Thyroid gland (tissue), 4 donors: ENCODE measurements at places on chromosomes 5 and 9.

GRCh38 chr5:9160747-9161146 is 385.1 kb downstream of the SEMA5A start:
- no peak for DNase-seq

- DNase-seq, result peak; percentile 28
These were observed 11.3 kb downstream of the RGS14 start for GRCh38 chr5:177368869-177369644.

DNA sequence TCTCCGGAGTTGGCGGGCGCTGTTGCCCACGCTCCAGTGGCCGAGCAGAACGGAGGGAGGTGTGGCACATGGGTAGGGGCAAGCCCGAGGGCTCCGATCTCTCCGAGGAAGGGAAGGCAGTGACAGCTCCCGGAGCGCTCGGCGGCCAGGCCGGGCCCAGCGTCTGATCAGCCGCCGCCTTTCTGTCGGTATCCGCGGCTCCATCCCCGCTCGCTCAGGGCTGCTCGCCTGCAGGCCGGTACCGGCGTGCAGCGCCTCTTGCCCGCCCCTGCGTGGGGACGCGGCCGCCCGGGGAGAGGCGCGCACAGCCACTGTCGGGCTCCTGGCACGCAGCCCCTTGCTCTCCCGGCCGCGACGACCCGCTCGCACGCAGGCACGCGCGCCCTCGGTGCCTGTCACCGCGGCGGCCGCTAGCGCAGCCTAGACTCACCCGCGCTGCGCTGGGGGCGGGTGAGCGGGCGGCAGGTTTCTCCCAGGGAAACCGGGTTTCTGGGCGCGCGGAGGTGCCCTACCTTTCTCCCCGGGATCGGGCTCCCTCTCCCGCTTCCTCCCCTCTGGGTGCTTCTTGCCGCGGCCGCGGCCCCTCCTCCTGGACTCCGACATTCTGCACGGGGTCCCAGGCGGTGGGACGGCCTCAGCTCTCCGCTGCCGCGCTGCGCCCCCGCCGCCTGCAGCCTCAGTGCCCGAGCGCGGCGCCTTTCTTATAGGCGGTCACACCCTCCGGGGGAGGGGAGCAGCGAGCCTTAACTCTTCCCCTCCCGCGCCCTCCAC is 108.4 kb downstream of the PSD2 start:
- DNase-seq, result peak; percentile 54

- DNase-seq, result no peak
These were observed 30.3 kb downstream of the MELK start for GRCh38 chr9:36603006-36603405.

- DNase-seq, result no peak
These were observed 303.6 kb upstream of the ZNF608 start for GRCh38 chr5:125049721-125050702.

DNA sequence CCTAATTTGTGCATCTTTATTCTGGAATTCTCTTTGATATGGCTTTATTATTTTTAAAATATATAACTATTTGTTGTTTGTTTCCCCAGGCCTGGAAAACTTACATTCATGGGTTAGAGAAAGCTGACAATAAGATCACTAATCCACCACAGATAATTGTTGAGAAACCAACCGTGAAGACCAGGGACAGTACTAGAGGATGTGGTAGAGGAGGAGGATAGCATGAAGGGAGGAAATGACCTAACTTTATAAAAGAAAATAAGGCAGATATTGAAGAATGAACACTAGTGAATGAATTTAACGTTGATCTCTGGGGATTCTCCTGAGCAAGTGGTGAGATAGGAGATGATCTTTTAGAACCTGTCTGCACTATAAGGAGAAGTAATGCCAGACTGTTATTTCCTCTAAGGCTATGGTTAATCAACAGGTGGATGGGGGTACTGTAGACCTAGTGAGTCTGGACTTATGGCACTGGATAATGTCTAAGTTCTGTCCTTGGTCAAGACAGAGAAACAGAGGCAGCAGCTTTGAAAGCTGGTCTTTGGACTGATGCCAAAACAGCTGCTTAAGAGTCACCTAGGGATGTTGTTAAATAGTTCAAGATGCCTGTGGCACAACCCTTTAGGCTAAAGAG is 52.4 kb downstream of the NREP start:
- no peak for DNase-seq

GRCh38 chr5:36357391-36357975 is 55.8 kb upstream of the RANBP3L start:
- no peak for DNase-seq

GRCh38 chr9:129640086-129640870 is 1.7 kb downstream of the ASB6 start:
- DNase-seq, result peak; percentile 25

DNA sequence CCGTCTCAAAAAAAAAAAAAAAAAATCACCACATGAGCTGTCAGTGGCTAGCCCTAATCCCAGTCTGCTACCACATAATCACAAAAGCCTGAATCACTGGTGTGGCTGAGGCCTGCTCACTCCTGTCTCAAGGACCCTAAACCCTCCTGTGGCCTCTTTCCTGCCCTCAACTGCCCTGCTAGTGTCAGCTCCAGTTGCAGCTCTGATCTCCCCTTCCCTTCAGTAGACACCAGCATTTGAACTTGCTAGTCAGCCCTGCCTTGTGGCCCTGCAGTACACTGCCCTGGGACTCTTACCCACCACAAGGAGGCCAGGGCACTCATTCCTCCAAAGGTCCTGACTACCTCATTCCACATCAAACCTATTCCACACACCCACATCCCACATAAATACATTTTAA is 9.5 kb upstream of the P4HA2 start:
- DNase-seq, result no peak

- DNase-seq, result no peak
These were observed 135.0 kb upstream of the LHFPL2 start for GRCh38 chr5:78783434-78784130.

- DNase-seq, result no peak
These were observed 75.0 kb upstream of the DAB2IP start for GRCh38 chr9:121576281-121577075.

DNA sequence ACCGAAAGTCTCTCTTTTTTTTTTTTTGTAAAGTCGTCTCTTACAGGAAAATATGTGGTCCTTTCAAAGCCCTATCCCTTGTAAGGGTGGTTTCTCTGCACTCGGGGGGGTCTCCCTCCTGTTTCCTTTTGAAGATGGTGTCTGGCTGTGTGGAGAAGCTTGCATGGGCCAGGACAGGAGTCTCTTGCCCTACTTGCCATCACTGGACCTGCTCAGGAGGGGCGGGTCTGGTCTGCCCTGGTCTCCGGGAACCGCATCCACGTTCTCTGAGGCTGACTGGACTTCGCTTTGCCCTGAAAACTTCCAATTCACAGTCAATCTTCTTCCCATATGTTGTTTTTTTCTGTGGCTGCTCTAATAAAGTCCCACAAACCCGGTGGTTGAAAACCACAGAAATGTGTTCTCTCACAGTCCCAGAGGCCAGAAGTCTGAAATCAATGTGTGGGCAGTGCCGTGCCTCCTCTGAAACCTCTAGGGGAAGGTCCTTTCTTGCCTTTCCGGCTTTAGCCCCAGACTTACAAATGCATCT is 92.9 kb upstream of the IER5L start:
- no peak for DNase-seq

DNA sequence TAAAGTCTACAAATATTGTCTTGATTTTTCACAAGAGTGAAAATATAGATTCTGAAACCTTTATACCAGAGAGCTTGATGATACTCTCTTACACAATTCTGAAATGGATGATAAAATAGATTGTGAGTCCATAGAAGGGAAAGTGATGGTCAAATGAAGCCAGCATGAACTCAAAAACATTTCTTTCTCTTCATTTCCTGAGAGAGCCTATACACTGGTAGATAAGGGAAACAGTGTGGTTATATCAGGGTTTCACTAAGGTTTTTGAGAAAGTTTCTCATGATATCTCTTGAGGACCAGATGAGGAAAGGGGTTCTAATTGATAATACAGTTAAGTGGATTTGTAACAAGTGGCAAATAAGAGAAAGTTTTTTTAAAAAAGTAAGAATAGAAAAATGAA is 254.1 kb downstream of the PJA2 start:
- no peak for DNase-seq

GRCh38 chr9:14961372-14962068 is 51.3 kb upstream of the FREM1 start:
- DNase-seq, result no peak

- no peak for DNase-seq
These were observed 404.1 kb downstream of the DMRT2 start for GRCh38 chr9:1454211-1454610.

DNA sequence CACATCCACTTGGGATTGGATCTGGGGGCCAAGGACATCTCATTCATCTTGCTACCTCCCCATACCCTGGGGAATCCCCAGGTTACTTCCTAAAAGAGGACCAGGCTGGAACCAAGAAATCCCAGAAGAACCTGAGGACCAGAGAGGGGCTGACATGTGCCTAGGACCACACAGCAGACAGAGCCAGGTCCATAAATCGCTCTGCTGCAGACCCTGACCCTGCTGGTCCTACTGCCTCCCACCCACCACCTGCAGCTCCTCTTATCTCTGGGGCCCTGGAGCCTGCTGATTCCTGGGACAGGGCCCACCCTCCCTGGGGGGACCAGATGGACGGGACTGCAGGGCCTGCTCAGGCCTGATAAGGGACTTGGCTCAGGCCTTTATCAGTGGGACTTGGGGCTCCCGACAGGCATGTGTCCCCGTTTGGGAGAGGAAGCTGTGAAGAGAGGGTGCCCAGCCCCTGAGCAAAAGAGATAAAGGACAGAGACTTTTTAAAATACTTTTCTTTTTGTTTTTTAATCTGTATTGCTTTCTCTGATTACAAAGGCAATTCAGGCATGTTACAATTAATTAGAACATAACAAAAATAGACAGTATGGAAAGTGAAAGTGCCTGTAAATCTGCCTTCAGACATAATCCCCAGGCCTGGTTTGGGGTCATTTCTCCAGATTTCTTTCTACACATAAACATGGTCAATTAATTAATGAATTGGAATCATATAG is 101.3 kb upstream of the LARP1 start:
- no peak for DNase-seq
